ENCODE measurements at places on chromosomes 2 and 18. TPM values are rescaled to one million over a fixed set of nuclear protein-coding genes. Genes with fewer than 3 reads are reported as not detected.

IKZF2 gene
- polyA plus RNA-seq, result 3.6 TPM

MRO gene
- polyA plus RNA-seq, result not detected

SNRNP200 gene
- 61.7 TPM for polyA plus RNA-seq

GRCh38 chr18:670522-670921, 13.1 kb downstream of the TYMS start:
- H3K36me3 ChIP-seq, result no peaks in the 10 kb centered on the region
- no peaks in the 10 kb centered on the region for H3K27me3 ChIP-seq
- no peak for DNase-seq
- H3K4me3 ChIP-seq, result no peak overlapping the region

GRCh38 chr18:74069178-74070050, 78.2 kb downstream of the FBXO15 start:
- H3K4me3 ChIP-seq, result no peak overlapping the region
- no peak for DNase-seq
- H3K36me3 ChIP-seq, result no peaks in the 10 kb centered on the region
- peaks cover 38% of the 10 kb centered on the region for H3K4me1 ChIP-seq

GRCh38 chr18:12657684-12658425, at the start of gene SPIRE1:
SPIRE1 (minus strand) TSS chr18:12658107; CDS start chr18:12657866, 241 bp downstream.
- DNase-seq, result peak; percentile 23
- peaks cover 29% of the 10 kb centered on the region for H3K27me3 ChIP-seq
- no peaks in the 10 kb centered on the region for H3K36me3 ChIP-seq
- peak within 1 kb of the TSS; percentile 93 for H3K4me3 ChIP-seq

DNA sequence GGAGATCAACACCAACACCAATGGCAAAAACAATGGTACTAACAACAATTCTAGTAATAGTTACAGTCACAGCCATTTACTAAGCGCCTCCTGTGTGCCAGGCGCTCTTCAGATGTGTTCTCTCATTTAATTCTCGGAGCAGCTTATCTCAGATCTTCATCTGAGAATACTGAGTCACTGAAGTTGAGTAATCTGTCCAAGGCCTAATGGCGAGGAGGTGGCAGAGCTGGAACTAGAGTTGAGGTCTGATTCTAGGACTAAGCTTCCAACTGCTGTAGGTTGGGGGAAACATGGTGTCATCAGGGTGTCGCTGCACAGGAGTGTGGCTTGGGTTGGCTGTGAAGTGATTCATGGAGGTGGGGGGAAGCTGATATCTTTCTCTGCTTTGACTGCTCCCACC, 156.1 kb downstream of the DYSF start:
- no peak overlapping the region for H3K4me3 ChIP-seq
- H3K27ac ChIP-seq, result no peak overlapping the region
- peaks cover 9% of the 10 kb centered on the region for H3K27me3 ChIP-seq
- no peaks in the 10 kb centered on the region for H3K36me3 ChIP-seq
- no peaks in the 10 kb centered on the region for H3K4me1 ChIP-seq
- DNase-seq, result no peak

GRCh38 chr2:86286516-86286915, 50.9 kb downstream of the REEP1 start:
- no peak for DNase-seq
- H3K4me1 ChIP-seq, result no peaks in the 10 kb centered on the region
- H3K27me3 ChIP-seq, result peaks cover 43% of the 10 kb centered on the region
- no peaks in the 10 kb centered on the region for H3K36me3 ChIP-seq
- H3K4me3 ChIP-seq, result no peak overlapping the region
- H3K27ac ChIP-seq, result no peak overlapping the region

DNA sequence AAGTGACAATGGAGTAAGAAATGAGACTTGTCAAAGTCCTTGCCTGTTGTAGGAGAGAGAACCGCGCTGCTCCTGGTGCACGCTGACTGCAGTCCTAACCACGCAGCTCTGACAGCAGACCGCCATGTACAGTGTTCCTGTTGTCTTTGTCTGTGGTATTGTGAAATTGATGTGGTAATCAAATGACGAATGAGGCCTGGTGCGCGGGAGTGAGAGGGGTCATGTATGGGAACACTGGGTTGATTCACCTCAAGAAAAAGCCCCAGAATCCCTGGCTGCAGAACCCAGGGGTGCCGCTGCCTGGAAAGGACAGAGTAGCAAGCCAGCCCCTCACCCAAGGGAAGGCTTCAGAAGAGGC, 64.0 kb downstream of the INPP4A start:
- DNase-seq, result no peak
- no peak overlapping the region for H3K27ac ChIP-seq
- H3K27me3 ChIP-seq, result no peaks in the 10 kb centered on the region

DNA sequence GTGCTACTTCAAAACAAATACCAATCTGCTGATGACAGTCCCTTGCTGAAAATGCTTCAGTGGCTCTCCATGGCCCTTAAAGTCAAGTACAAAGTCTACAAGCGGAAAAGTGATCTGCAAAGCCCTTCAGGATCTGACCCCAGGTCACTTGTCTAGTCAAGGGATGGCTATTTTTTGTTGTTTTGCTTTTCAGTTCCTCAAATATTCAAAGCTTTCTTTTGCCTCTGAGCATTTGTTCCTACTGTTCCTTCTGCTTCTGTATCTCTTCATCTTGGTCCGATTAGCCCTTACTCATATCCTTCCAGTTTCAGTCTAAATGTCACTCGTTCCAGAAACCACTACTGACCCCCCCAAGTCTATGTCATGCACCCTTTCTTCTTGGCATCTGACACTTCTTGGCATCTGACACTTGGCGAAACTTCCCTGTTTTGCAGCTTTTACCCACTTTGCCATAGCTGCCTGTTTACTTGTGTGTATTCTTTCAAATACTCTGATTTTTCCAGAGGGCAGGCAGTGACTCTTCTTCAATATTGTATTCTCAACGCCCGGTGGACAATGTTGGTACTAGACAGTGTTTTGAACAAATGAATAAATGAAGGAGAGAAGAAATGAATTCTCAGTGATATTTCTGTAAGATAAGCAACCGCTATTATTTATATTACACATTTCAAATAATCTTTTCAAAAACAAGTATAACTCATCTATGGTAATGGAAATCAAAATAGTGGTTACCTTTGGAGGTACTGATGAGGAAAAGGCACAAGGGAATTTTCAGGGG, 175.9 kb upstream of the FN1 start:
- peaks cover 4% of the 10 kb centered on the region for H3K27me3 ChIP-seq
- no peak overlapping the region for H3K27ac ChIP-seq
- no peak for DNase-seq
- H3K4me1 ChIP-seq, result no peaks in the 10 kb centered on the region
- H3K36me3 ChIP-seq, result no peaks in the 10 kb centered on the region

- no peak within 1 kb of the TSS for H3K27ac ChIP-seq
- peaks cover 87% of the 10 kb centered on the region for H3K27me3 ChIP-seq
- DNase-seq, result peak; percentile 23
- H3K36me3 ChIP-seq, result peaks cover 5% of the 10 kb centered on the region
- H3K4me3 ChIP-seq, result peak within 1 kb of the TSS; percentile 83
Observed at GRCh38 chr18:49561289-49562193, at the start of gene LIPG. LIPG (plus strand) TSS chr18:49562057; CDS start chr18:49562309, 252 bp downstream.

- no peak for DNase-seq
- peaks cover 5% of the 10 kb centered on the region for H3K4me1 ChIP-seq
Observed at GRCh38 chr2:240466579-240467148, 31.2 kb downstream of the GPC1 start.

GRCh38 chr2:30385327-30385726, 61.7 kb upstream of the LCLAT1 start:
- H3K4me3 ChIP-seq, result no peak overlapping the region
- no peak for DNase-seq
- H3K4me1 ChIP-seq, result peaks cover 18% of the 10 kb centered on the region
- H3K27me3 ChIP-seq, result peaks cover 4% of the 10 kb centered on the region
- H3K27ac ChIP-seq, result no peak overlapping the region
- no peaks in the 10 kb centered on the region for H3K36me3 ChIP-seq

GRCh38 chr2:97908208-97908676, 87.5 kb downstream of the TMEM131 start:
- H3K27me3 ChIP-seq, result no peaks in the 10 kb centered on the region
- peaks cover 47% of the 10 kb centered on the region for H3K4me1 ChIP-seq
- peak overlapping the region; percentile 65 for H3K4me3 ChIP-seq
- peaks cover 11% of the 10 kb centered on the region for H3K36me3 ChIP-seq
